Esophagus squamous epithelium (tissue), 5 donors: ENCODE measurements at places on chromosomes 7 and 10. TPM values are rescaled to one million over a fixed set of nuclear protein-coding genes. Genes with fewer than 3 reads are reported as not detected.

DNA sequence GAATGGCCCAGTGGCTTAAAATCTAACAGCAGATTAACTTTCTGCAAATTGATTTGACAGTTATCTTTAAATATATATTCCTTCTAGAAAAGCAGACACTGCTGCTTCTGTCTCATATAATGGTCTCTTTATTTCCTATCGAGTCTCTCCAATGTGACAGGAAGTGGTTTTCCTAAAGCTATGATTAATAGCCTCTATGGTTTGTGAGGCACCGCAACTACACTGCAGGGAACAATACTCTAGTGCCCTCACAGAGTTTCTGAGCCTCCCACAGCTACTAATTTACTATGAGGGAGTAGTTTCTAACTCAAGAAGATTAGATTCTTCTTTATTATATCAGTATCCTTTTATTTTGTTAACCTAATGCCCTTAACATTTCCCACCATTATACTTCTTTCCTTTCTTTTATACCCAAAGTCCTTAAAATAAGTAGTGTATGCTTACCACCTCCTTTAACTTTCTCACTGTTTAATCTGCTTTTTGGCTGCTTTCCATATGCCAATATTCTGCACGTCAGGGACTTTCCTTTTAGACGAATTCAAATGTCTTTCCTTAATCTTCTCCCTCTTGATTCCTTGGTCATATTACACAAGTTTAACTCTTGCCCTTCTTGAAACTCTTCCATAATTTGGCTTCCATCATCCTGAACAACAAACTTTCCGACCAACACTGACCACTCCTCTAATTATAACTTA lies 23.8 kb upstream of the AHR start:
- no peak for DNase-seq

PRSS2 gene
- not detected for total RNA-seq

DNA sequence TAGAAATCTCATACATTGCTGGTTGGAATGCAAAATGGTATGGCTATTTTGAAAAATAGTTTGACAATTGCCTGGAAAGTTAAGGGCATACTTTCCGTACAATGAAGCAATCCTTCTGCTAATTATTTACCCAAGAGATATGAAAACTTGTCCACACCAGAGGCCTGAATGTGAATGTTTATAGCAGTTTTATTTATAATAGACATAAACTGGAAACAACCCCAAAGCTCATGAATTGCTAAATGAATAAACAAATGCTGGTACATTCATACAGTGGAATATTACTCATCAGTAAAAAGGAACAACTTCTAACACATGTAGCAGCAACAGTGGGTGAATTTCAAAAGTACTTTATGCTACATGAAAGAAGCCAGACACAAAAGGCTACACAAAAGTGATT lies 42.7 kb downstream of the MMRN2 start:
- DNase-seq: no peak

- DNase-seq: no peak
Observed at GRCh38 chr7:15352421-15353206, 209.2 kb downstream of the AGMO start.

DNA sequence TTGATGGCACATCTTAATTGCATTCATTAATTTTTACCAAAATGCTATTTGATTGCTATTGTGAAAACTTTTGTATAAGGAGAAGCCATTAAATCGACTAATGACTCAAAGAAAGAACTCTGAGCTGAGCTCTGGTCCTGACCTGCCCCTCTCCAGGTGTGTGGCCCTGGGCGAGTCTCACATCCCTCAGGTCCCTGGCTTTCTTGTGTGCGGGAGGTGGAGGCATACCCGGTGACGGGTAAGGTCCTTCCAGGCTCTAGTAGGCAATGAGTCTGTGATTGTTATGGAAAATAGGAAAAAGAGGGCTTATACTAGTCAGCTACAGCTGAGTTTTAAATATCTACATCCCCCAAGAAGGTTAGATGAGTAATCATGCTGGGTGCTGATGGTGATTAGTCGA lies 248.1 kb downstream of the GATA3 start:
- no peak for DNase-seq

GRCh38 chr10:128711806-128712205 lies 585.6 kb upstream of the MKI67 start:
- DNase-seq: no peak

CLDN15 gene
- total RNA-seq: 5.0 TPM

ADARB2 gene
- 0.21 TPM for total RNA-seq

DNA sequence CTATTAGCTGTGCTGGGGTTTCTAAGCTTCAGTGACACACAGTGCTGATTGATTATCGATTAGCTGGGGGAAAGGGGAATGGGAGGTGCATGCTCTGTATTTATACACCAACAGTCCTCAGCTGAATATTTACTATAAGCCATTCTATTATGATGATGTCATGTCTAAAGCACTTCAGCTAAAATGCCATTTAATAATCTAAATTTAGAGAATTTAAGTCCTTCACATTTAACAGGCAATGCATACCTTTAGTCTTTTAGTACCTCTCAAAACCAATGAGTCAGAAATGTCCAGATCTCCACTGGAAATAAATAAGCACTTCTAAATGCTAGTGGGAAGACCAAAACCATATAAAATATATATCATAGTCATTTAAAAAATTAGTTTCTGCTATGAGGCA lies 24.6 kb downstream of the RPP38 start:
- no peak for DNase-seq

DNA sequence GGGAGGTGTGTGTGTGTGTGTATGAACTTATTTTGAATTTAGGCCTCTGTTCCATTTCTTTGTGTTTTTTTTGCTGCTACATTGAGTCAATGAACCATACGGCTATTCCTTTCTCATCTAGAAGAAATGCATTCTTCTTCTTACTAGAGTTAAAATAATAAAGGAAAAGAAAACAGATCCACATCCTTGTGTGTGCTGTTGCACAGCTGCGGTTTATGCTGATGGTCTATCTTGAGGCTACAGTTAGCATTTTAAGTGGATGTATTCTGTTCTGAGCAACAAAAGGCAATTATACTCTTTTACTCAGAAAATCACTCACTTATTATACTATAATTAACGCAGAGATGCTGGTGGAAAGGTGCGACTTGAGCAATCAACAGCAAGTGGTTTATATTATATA lies 615.0 kb upstream of the MBL2 start:
- DNase-seq: no peak

- no peak for DNase-seq
Observed at GRCh38 chr7:63073286-63073685, 925.4 kb upstream of the ZNF722 start.

GRCh38 chr7:2913760-2914387 lies 69.8 kb upstream of the GNA12 start:
- DNase-seq: no peak

OR2A1 gene
- not detected for total RNA-seq

DNA sequence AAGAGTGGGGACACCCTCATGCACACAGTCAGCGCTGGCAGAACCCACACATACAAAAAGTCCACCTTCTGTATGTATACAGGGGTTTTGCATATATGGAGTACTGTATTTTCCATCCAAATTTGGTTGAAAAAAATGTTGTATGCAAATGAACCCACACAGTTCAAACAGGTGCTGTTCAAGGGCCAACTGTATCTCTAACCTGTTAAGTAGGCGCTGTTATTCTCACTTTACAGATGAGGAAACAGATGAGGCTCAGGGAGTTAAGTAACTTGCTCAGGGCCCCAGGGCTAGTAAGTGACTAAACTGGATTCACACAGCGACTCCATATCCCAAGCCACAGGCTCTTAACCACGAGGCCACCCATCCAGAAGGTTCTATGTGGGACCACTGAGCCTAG lies 69.9 kb downstream of the C10orf105 start:
- DNase-seq: no peak

IGFBP1 gene
- total RNA-seq: not detected

- no peak for DNase-seq
Observed at GRCh38 chr7:76300166-76300731, 2.2 kb upstream of the HSPB1 start.

SRRM3 gene
- 13.4 TPM for total RNA-seq

DNA sequence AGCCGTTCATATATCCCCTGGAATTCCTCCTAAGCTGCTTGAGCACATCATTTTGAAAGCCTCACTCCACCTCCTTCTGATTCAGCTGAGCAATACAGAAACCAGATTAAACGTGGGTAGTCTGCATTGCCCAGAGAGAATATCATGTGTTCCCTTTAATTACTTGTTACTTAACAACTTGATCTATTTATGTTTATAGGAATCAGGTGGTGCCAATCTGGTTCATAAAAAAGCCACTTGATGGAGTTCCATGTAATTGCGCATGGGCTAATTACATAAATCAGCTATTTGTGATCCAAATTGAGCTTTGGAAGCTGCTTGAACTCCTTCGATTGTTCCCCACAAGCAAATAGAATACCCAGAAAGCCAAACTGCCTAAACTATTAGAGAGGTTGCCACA lies 114.7 kb upstream of the ADCY1 start:
- no peak for DNase-seq

DNA sequence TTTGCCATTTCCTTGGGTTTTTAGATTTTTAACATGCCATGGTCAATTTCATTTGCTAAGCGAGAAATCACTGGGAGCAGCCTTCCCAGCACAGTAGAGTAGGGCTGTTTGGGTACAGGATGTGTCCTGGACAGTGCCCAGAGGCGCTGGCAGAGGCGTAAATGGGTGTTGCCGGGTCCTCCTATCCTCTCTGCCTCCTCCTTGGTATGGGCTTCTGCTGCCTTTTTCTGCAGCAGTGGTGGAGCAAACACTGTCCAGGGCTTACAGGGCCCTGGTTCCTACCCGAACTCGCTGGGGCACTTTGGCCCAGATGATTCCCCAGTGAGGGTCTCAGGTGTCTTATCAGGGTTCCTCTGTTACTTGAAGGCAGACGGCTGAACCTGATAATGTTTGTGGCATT lies 298.3 kb downstream of the RPS24 start:
- no peak for DNase-seq

DNA sequence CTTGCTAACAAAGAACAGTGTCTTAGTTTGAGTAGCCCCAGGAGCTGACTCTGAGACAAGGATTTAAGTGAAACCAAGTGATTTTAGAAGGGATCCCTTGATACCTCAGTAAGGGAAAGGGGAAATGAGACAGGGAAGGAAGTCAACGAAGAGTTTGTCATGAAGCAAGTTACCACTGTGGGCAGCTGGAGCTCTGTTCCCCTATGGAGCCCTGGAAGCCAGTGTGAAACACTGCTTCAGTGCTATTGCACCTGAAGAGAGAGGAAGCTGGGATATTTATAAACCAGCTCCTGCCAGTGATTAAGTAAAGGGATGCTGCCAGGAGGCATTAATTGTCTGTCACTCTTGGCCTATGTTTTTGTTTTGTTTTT lies 58.9 kb upstream of the WAPL start:
- DNase-seq: no peak

GRCh38 chr10:106917452-106918055 lies 247.0 kb downstream of the SORCS1 start:
- DNase-seq: no peak

CD36 gene
- total RNA-seq: 85.5 TPM

LRRC4 gene
- total RNA-seq: 11.1 TPM

FOXI2 gene
- 0.64 TPM for total RNA-seq

CARD11 gene
- 0.92 TPM for total RNA-seq

RHOBTB1 gene
- 1.8 TPM for total RNA-seq

GRCh38 chr7:30702200-30702599 lies 19.9 kb upstream of the CRHR2 start:
- DNase-seq: no peak

- DNase-seq: no peak
Observed at GRCh38 chr10:104036069-104036384, 49.7 kb downstream of the COL17A1 start.

DNA sequence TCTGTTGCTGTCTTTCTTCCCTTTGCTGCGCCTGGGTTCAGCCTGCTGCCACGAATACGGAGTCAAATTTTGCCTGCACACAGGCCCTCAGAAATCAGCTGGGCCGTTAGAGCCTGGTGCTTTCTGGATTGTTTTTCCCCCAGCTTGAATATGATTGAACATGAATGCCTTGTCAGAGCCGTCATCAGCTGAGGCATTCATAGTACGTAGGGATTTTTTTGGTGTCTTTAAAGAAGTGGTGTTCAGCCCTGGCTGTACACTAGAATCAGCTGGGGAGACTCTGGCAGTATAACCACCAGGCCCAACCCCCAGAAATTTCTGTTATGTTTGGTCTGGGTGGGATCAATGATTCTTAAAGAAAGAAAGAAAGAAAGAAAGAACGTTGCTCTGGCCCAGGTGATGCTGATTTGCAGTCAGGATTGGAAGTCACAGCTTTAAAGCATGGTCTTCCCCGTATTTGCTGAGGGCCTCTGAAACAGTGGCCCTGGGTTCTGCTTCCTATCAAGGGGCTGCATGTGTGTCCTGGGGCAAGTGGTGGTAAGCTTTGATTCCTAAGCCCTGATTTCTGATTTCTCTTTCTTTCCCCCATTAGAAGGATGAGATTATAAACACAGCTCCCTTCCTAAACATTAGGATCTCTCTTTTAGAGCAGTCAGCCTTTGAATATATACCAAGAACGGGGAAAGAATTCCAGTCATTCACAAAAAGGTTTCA lies 24.7 kb downstream of the NUB1 start:
- DNase-seq: no peak

GRCh38 chr7:9890092-9890491 lies 1083.6 kb upstream of the PHF14 start:
- no peak for DNase-seq

HOXA5 gene
- 6.3 TPM for total RNA-seq

TAS2R41 gene
- total RNA-seq: not detected

DNA sequence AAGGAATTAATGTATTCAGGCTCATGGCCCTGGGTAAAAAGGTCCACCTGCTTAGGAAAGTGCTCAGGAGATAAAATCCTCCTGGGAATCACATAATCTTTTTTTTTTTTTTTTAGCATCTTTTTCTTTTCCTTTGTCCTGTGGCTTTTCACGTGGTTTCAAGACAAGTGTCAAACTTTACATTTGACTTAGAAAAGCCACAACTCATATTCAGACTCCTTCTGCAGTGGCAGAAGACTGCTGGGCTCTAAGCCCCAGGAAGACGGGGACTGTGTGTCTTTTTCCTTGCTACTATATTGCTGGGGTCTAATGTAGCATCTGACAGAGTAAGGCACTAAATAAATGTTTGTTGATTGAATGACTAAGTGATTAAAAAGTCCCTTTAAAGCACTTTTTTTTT lies 127.5 kb upstream of the ANKRD1 start:
- no peak for DNase-seq

DNA sequence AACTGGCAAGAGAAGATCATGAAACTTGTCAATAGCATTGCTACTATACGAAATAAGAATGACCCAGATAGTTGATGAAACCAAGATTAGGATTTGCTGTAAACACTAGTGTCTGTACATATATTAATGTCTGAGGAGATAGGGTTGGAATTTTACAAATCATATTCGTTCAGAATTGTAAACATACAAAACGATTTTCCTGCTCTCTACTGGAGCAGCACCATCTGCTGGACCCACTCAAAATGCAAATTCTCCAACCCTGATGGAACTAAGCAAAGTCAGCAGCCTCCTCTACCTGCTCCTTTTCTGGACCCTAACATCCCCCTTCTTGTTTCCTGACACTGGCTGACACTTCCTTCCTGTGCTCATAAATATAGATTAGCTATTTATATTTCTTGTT lies 29.4 kb upstream of the SGMS1 start:
- DNase-seq: no peak

GRCh38 chr7:65250697-65251395 lies 122.8 kb upstream of the ZNF92 start:
- no peak for DNase-seq
